ENCODE measurements at places on chromosomes 13 and 19. TPM values are rescaled to one million over a fixed set of nuclear protein-coding genes. Genes with fewer than 3 reads are reported as not detected.

DNA sequence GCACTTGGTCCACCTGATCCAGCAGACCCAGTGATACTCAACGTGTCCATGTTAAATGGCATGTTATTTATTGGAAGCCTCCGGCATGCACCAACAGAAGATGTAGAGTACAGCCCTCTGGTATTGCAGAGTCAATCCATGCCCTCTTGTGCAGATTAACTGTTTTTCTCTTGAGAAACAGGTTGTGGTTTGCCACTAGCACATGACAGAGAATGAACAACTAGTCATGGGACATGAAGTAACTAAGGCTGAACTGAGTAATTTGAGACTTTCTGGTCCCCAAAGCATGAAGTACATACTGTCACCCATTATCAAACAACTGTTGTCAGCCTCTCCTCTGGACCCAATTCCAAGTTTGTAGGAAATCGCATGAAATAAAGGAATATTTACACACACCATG lies 3.2 kb downstream of the ZNF562 start:
- DNase-seq, result no peak

DNA sequence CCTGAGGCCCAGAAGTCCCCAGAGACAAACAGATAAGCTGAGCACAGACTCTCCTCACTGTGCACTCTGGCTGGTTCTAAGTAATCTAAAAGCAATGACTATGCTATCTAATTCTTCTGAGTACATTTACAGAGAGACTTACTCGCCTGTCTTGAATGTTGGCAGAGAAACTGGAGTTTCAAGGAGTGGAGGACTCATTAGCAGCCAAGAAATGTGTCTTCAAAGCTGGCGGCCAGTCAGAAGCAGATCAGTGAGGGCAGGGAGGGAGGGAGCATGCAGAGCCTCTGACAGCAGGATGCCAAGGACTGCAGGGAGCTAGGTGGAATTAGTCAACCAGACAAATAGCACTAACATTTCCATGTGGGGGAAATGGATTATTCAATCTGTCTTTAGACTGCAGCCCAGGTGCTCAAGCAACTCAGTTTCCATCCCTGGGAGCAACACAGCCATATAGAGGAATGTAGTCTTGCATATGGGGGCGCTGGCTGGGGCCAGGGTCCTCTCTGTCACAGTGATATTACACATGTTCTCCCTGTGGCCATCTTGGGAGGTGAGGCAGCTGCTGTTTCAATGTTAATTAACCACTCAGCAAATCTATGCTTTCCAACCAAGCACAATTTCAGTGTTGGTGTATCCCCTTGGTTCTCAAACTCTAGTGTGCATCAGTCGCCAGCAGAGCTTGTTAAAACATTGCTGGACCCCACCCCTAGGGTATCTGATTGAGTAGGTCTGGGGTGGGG lies 97.9 kb downstream of the CCNA1 start:
- DNase-seq, result no peak

GRCh38 chr19:4969292-4969771 lies 419 bp downstream of the KDM4B start:
- DNase-seq, result no peak

DNA sequence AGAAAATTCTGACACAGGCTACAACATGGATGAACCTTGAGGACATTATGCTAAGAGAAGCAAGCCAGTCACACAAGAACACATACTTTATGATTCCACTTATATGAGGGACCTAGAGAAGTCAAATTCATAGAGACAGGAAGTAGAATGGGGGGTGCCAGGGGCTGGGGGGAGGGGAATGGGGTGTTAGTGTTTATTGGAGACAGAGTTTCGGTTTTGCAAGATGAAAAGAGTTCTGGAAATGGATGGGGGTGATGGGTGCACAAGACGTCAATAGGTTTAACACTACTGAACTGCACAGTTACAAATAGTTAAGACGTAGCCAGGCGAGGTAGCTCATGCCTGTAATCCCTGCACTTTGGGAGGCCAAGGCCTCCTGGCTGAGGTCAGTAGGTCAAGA lies 3.5 kb upstream of the ZNF787 start:
- DNase-seq, result no peak

DNA sequence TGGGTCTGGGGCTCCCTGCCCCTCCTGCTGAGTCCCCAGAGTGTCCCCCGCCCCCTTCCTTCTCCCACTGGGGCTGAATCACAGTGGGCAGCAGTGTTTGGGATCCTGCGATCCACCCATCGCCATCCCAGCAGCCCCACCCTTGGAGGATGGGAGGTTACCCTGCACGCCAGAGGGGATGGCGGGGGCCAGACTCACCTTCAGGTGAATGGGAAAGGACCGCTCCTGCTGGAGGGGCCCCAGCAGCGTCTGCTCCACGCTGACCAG lies 569 bp downstream of the DLEU7 start:
- DNase-seq, result no peak

- DNase-seq, result no peak
Observed at GRCh38 chr19:17293605-17294004, 9.6 kb downstream of the ABHD8 start.

GRCh38 chr19:41957838-41958366 lies 1.2 kb downstream of the RABAC1 start:
- peak; percentile 88 for DNase-seq

- no peak for DNase-seq
Observed at GRCh38 chr19:39379865-39380396, 11.0 kb downstream of the PAF1 start.

GRCh38 chr19:7706188-7706954 lies 4.4 kb upstream of the FCER2 start:
- DNase-seq, result no peak

DNA sequence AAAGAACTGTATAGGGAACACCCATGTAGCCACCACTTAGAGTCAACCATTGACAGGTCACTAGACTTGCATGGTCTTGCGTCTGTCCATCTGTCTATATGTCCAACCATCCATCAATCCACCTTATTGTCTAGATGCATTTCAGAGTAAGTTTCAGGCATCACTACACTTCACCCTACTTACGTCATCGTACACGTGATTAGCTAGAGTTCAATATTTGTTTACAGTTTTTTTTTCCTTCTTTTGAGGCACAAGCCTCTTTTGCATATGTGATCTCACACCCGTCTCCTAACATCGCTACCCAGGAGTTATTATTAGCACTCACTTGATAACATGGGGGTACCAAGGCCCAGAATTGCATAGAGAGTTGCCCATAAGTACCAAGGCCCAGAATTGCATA lies 6.9 kb downstream of the CACNG7 start:
- no peak for DNase-seq

DNA sequence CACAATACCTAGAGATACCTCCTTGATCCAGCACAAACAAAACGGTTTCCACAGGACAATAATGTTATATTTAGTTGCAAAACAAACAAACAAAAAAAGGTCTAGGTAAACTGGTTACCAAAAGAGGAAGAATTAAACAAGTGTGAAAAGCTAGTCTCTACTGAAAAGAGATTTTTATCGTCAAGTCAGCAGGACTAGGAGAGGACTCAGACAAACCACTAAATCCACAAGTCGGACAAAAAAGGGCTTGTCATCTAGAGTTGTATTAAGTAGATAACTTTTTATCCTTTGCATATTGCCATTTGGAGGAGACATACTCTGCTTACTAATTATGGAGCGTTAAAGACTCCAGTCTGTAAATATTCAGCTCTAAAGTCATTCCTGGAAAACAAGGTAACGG lies 9.9 kb upstream of the KPNA3 start:
- DNase-seq, result no peak

GRCh38 chr13:27967736-27968315 lies 1.3 kb downstream of the CDX2 start:
- no peak for DNase-seq

NEK5 gene
- polyA plus RNA-seq, result 8.5 TPM

LRG1 gene
- 1.1 TPM for polyA plus RNA-seq

LGI4 gene
- polyA plus RNA-seq, result 3.2 TPM

SKA3 gene
- 12.9 TPM for polyA plus RNA-seq

NDUFA3 gene
- 156 TPM for polyA plus RNA-seq

COX6B1 gene
- 334 TPM for polyA plus RNA-seq

RYR1 gene
- polyA plus RNA-seq, result 6.6 TPM

ADAMTS10 gene
- polyA plus RNA-seq, result 53.8 TPM

TUBGCP3 gene
- polyA plus RNA-seq, result 36.0 TPM

ANKLE1 gene
- polyA plus RNA-seq, result 0.91 TPM

SRRM5 gene
- 2.5 TPM for polyA plus RNA-seq

KLHL26 gene
- polyA plus RNA-seq, result 8.7 TPM

ZAR1L gene
- not detected for polyA plus RNA-seq
